ENCODE measurements at places on chromosomes 12 and 14. TPM values are rescaled to one million over a fixed set of nuclear protein-coding genes. Genes with fewer than 3 reads are reported as not detected.

The RNASE2 gene
- polyA plus RNA-seq: not detected

The OR6C1 gene
- not detected for polyA plus RNA-seq

The NXPH4 gene
- polyA plus RNA-seq: 1.2 TPM

The PRB2 gene
- 0.18 TPM for polyA plus RNA-seq

The MUCL1 gene
- polyA plus RNA-seq: 1.1 TPM

The P2RX2 gene
- polyA plus RNA-seq: not detected

- no peak for DNase-seq
Measured at GRCh38 chr12:130478786-130479185, 141.1 kb downstream of the PIWIL1 start.

DNA sequence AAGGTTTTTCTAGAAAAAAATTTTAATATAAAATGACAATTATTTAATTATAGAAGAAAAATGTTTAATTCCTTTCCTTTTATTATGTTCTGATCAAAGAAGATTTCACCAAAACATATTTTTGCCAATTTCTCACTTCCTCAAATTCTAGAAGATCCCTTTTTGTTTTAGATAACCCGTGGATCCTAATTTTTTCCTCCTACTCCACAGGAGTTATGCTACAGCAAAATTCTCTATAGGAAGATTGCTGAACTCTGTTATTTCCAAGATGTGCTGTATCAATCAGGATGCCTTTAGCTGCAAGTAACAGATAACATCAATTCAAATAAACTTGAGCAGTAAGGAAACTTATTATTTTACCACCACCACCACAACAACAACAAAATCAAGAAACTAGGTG is 3.8 kb upstream of the SNX6 start:
- no peak for DNase-seq

GRCh38 chr14:23062002-23062401 is 4.7 kb upstream of the CDH24 start:
- DNase-seq: no peak

DNA sequence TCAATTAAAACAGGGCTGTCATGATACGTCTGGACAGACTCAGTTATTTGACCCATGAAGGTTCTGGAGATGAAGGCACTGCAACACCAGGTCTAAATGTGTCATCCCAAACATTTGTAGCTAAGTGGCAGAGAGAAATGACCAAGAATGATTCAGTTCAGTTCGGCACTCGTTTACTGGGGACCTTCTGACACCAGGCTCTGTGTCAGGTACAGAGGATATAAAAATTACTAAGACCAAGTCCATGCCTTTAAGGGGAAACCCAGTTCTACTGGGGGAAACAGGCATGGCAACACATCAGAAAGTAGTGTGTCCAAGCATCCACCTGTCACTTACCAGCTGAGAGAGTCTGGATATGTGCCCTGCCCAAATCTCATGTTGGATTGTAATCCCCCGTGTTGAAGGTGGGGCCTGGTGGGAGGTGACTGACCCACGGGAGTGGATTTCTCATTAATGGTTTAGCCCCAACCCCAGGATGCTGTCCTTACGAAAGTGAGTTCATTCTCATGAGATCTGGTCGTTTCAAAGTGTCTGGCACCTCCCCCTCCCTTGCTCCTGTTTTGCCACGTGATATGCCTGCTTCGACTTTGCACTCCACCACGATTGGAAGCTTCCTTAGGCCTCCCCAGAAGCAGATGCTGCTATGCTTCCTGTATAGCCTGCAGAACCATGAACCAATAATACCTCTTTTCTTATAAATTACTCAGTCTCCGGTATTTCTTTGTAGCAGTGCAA is 41.9 kb upstream of the BCL2L14 start:
- DNase-seq: no peak

- DNase-seq: no peak
Measured at GRCh38 chr14:93082576-93083001, 33.1 kb downstream of the ITPK1 start.

GRCh38 chr14:102940729-102941362 is 18.4 kb downstream of the AMN start:
- DNase-seq: no peak

GRCh38 chr14:49303946-49304516 is 282.1 kb downstream of the RPS29 start:
- DNase-seq: no peak

DNA sequence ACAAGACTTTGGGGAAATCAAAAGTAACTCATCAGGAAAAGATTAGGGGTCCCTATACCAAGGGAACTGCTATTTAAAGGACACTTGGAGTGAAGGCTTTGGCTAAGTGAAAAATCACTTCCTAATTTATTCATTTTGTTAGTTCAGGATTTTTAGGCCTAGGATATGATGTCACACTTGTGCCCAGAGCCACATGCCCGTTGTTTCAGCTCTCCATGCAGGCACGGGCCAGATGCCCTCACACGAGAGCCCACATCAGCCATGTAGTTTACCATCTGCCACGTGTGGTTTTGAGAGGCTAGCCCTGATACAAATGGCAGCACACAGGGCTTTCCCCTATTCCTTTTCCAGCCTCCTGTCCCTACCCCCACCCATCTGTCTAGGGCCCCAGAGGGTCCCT is 11.9 kb upstream of the LRP1-AS start:
- no peak for DNase-seq
